Glomerular endothelial cell (primary cell): ENCODE measurements at places on chromosomes 13 and 19. TPM values are rescaled to one million over a fixed set of nuclear protein-coding genes. Genes with fewer than 3 reads are reported as not detected.

WTIP gene
- total RNA-seq, result 18.3 and 20.6 TPM in 2 replicates

ZNF776 gene
- 8.3 and 13.6 TPM in 2 replicates for total RNA-seq

CEACAM21 gene
- 8.8 and 9.7 TPM in 2 replicates for total RNA-seq

VN1R2 gene
- total RNA-seq, result not detected in 2 replicates

ATXN8OS gene
- total RNA-seq, result not detected in 2 replicates

ZNF135 gene
- total RNA-seq, result 1.2 and 2.4 TPM in 2 replicates

TNNI3 gene
- total RNA-seq, result not detected in 2 replicates

TPTE2 gene
- total RNA-seq, result not detected in 2 replicates

DNA sequence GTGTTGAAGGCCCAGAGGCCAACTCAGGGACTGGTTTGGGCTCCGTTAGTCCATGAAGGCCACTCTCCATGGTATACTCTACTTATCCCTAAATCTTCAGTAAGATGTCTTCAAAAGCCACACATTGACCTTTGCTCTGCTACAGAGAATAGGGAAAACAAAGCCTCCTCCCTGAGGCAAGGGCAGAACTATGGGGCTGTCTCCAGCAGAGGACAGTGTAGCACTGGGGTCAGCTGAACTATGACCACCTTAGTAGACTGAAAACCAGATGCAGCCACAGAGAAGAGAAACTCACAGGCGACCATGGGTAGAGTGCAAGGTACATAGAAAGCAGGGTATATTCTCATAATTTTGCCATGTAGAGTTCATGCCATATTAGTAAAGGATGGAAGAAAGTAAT lies 587.4 kb downstream of the LMO7 start:
- DNase-seq, result no peak

DNA sequence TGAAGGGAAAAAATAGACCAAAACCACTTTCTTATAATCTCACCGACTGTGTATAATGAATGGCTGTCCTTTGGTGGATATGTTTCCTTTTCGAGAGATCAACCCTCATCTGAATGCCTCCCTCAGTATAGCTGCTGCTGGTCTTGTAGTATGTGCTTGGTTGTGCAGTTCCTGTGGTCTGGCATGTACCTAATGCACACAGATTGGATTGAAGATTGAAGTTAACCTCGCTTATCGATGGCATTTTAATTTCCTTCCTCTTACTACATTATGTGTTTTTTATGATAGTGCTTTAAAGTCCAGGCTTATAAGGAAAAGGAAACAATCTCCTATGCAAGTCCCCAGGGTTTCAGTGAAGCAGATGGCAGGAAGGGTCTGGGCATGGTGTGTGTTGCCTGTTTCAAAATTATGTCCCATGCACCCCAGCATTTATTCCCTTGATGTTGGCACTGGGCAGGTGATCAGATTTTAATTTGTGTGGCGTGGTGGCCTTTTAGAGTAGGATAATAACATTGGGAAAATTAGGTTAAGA lies 334.1 kb downstream of the SHISA2 start:
- DNase-seq, result no peak

GRCh38 chr19:40056505-40056904 lies 474 bp upstream of the ZNF780B start:
- no peak for DNase-seq

DNA sequence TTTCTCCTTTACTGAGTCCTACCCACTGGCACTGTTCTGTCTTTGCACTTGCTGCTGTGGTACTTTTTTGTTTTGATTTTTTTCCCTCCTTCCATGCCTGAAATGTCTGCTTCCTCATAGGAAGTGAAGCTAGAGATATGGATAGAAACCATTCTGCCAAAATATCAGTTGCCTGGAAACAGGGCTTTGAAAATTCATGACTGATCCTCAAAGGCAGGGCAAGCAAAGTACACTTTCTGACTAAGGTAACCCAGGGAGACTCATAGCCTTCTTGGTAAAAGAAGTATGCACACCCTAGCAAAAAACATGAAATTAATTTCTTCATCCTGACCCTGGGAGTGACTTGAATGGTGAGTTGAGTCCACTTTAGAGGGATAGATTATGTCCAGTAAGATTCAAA lies 329.8 kb downstream of the MYO16 start:
- DNase-seq, result no peak

DNA sequence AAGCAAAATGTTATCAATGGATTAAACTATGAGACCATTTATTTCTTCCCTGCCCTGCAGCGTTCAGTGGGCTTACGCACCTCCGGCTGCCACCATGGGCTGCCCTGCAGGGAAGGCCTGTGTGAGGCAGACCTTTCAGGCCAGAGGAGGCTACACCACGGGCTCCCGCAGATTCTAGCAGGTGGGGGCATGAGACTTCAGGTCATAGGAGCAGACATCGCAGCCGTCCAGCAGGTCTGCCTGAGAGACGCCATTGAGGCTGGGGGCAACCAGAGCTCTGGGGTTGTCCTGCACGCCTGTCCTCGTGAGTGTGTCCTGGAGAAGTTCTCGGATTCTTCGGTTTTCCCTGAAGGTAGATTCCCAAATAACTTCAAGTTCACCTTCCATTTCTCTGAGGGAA lies 9.4 kb upstream of the SLC7A9 start:
- DNase-seq, result no peak
